ENCODE measurements at places on chromosomes 5 and 9.

DNA sequence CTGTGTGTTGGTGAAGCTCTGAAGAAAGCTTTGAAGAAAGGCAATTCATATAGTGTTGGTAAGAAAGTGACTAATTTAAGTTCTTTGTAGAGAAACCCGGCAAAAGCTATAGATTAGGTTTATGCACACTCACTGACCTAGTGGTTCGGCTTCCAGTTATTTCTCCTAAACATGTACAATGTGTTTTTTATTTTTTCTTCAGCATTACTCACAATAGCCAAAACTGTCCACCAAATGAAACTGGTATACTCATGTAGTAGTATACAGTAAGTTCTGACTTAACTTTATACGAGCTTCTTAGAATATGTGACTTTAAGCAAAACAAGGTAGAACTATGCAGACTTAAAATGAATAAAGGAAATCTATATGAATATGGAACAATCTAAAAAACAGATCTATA is 44.8 kb downstream of the PJA2 start:
- no peak for DNase-seq

DNA sequence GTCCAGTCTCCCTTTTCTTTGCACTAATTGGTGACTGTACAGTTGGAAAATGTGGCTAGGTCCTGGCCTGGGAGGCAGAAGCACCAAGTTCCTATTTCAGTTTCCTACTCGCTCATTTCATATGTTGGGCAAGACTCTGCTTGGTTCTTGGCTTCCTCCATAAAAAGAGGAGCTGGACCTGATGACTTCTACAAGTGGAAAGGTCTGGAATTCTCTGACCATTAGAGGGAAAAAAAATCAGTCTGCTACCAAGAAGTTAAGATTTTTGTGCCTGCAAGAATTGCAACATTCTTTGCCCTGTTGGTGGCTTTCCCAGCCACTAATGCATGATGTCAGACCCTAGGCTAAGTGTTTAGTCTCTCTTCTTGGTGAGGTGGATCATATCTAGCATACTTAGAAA is 91.5 kb downstream of the WDR41 start:
- no peak for DNase-seq

DNA sequence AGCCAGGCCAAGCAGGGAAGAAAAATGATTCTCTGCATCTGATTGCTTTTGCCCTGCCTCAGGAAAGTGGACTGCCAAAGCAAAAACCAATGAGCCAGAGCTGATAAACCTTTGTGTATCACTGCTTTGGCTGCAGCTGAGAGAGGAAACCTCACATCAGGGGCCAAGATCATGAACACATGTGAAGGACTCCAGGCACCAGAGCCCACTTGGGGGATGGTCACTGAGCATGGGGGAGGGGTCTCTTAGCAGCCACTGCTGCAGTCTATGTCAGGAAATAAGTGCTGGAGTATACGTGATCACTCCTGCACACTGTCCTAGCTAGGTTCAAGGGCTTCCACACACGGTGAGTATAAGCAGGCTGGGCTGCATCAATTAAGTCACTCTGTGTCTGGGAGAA is 229.9 kb downstream of the SPOCK1 start:
- no peak for DNase-seq

DNA sequence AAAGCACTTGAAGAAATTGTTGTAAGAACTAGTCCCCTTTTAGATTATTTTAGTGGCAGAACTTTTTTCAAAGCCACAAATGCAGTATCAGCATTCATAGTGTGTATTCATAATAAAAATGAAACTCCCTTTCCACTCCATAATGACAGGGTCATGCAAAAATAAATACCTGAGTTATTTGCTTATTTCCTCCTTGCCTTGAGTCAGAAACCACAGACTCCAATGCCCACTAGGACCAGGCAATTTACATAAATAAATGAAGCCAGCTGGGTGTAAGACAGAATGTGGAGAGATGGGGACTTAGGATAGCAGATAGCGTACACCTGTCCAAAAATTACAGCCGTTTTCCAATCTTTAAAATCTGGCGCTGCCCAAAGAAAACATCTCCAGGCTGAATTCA is 417.8 kb downstream of the TMEM161B start:
- no peak for DNase-seq

DNA sequence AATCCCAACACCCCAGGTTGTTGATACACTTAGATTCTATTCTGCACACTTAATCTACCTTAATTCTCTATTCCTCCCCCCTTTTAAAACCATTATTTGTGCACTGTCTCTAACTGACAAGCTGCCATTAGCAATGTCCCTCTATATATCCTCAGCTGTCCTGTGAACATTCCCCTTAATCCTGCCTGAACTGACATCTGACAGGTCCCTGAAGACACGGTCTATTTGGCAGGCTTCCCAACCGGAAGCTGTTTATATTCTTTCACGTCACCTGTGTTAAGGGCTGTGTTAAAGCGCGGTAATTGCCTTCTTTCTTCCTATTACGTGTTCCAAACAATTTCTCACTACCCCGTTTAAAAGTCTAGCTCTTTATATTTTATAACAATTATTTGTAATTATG is 277.3 kb downstream of the CDH9 start:
- DNase-seq = no peak
